Activated T-cell treated with anti-CD3 and anti-CD28 coated beads for 48 hours (primary cell): ENCODE measurements at places on chromosomes 11 and 22.

DNA sequence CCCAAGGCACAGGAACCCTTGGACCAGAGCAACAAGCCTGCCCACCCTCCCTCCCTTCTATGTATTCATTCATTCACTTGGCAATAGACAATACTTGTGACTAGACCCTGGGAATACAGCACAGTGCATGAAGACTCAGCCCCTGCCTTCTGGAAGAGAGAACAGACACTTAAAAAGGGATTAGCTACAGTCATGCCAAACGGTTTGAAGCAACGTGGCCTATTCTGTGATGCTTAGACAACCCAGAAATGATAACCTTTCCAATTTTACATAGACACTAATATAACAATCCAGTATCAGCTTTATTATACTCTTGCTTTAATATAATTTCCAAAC is 52.6 kb downstream of the KREMEN1 start:
- no peak for DNase-seq

DNA sequence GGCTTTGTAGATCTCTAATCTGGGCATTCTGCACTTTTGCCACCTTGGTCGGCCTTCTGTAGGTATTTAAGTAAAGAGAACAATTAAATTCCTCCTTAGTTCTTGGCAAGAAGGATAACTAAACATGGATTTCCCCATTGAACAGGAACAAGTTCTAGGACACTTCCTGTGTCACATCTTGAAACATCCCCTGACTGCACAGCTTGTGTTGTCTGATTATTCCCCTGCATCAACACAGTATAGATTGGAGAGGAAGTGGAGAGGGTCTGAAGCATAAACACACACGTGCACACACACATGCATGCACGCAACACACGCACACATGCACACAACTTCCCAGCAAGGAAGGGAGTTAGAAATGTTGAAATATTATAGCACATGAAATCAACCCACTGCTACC is 8.6 kb downstream of the ISX start:
- DNase-seq, result no peak

- DNase-seq, result no peak
Observed at GRCh38 chr22:20999350-21000206, 2.3 kb downstream of the THAP7 start.

GRCh38 chr11:124778281-124778680 is 16.2 kb upstream of the ESAM start:
- no peak for DNase-seq

DNA sequence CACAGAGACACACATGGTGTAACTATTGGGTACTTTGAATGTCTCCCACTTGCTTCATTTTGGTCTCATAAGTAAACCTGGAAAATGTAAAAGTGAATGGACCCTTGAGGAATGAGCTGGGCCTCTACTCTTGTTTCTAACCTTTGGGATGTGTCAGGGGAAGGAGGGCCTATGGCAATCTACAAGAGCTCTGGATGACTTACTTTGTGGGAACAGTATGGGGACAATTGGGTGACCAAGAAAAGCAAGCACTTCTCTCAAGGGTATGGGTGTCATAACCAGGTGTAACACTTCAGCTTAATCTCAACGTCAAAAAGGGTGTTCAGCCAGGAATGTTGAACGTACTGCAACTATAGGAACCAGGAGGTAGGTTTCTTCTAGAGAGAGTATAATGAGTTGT is 144.0 kb downstream of the OPCML start:
- DNase-seq, result no peak

GRCh38 chr11:128505449-128506065 is 81.8 kb downstream of the ETS1 start:
- no peak for DNase-seq

DNA sequence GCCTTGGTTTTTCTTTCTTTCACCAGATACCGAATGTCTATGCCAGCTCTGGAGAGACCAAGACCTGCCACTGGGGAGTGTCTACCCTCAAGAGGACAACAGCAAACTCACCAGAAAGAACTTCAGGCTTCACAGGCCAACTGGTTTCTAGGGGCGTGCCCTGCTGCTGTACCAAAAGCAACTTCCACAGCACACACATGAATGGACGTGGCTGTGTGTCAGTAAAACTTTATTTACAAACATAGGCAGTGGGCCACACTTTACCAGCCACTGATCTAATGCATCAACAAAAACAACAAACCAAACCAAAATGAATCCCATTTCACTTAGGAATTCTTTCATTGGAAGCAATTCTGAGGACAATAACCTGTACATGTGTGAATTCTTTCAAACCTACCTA is 16.7 kb downstream of the DEAF1 start:
- no peak for DNase-seq

GRCh38 chr11:80995523-80995922 is 1554.7 kb upstream of the TENM4 start:
- DNase-seq, result no peak

- DNase-seq, result no peak
Observed at GRCh38 chr11:73230931-73231330, 12.8 kb downstream of the P2RY2 start.

DNA sequence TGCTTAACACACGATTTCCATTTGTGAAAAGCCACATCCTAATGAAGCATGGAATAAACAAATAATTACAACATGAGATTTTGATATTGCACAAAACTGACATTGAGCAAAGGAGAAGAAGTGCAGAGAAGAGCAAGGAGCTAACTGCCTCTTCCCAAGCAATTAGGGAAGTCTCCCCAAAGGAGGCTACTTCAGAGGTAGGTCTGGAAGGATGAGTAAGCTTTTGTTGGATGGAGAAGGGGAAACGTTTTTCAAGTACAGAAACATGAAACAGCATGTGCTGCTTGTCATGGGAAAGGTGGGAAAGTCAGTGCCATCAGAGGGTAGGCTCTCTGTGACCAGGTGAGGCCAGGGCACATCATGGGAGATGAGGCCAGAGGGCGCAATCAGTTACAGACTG is 132.2 kb upstream of the SESN3 start:
- DNase-seq, result no peak

GRCh38 chr11:94854770-94855633 is 86.8 kb downstream of the AMOTL1 start:
- DNase-seq, result no peak

- DNase-seq, result no peak
Observed at GRCh38 chr22:23527971-23528740, 51.9 kb downstream of the IGLL1 start.

DNA sequence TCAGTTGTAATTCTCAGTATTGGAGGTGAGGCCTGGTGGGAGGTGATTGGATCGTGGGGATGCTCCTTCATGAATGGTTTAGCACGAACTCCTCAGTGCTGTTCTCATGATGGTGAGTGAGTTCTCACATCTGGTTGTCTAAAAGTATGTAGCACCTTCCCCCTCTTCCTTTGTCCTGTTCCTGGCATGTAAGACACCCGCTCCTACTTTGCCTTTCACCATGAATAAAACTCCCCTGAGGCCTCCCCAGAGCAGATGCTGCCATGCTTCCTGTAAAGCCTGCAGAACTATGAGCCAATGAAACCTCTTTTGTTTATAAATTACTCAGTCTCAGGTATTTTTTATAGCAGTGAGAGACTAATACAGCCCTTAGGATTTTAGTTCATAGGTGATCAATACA is 191.5 kb downstream of the MAML2 start:
- no peak for DNase-seq

DNA sequence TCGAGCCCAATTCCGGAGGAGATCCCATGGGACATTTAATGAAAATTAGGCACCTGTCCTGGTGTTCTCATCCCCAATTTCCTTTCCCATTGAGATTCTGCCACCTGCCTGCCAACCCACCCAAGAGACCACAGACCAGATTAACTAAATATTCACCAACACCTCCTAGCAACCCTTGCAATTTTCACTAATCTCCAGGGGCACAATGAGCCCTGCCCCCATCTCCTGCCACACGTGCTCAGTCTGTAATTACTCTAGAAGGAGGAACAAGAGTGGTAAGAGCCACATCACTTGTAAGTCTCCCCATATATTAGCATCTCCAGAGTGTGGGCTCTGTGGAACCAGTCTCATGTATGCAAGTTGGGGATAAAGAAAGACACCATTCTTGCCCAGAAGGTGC is 38.0 kb downstream of the IL18BP start:
- no peak for DNase-seq

DNA sequence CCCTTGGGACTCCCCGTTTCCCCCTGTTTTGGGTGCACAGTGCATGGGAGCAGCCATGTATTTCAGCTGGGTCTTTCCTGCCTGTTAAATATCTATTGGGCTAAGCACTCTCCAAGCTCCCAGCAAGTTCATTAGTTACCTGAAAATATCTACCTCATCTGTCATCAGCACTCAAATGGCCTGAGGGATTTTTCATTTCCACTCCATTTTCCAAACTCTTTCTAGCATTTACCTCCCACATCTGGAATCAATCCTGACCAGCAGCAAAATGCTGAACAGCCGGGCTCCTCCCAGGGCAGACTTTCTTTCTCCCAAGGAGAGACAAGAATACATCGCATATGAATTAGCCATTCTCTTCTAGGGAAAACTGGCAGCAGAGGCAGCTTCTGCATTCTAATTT is 273.5 kb upstream of the MPPED2 start:
- DNase-seq, result no peak

GRCh38 chr11:76885390-76886097 is 24.8 kb downstream of the ACER3 start:
- no peak for DNase-seq

GRCh38 chr11:14539982-14540421 is 19.8 kb upstream of the PSMA1 start:
- DNase-seq, result no peak

DNA sequence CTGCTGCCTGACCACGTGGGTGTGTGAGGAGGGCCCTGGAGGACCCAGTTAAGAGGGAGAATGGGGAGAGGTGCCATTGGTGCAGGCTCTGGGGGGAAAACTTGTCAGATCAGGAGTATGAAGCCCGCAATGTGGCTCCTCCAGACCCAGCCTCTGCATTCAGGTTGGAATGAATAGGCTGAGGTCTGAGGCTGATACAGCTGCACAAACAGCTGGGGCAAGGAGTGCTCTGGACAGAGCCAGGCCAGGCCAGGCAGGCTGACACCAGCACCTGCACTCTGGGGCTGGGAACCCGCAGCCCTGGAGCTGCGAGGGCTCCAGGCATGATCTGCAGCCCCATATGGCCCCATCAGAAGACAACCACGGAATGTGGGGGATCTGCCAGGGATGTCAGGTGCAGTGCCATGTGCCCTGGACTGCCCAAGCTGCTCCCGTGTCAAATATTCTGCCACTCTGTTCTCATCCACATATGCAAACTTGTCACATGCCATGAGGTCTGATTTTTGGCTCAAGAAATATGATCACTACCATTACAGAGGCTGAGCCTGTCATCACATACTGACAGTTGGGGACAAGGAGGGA is 27.2 kb upstream of the KCNJ11 start:
- no peak for DNase-seq

- no peak for DNase-seq
Observed at GRCh38 chr11:8025123-8025522, 38.0 kb downstream of the EIF3F start.

- DNase-seq, result no peak
Observed at GRCh38 chr22:42892571-42893316, 35.7 kb upstream of the ARFGAP3 start.

DNA sequence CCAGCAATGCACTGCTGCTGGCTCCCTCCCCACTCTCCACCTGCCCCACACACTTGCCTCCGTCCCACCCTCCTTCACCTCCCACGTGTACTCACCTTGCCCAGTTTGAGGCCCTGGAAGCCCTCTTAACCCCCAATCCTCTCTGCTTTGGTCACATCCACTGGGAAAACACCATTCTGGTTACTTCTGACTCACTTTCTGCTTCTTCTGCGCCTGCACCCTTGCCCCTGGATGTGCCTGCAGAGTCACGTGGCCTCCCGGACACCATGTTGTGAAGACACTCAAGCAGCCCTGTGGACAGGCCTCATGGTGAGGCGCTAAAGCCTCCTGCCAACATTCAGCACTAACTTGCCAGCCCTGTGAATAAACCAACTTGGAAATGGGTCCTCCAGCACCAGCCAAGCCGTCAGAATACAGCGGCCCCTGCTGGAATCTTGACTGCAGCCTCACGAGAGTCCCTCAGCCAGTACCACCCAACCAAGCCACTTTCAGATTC is 2.6 kb upstream of the NAALADL1 start:
- no peak for DNase-seq

- DNase-seq, result no peak
Observed at GRCh38 chr11:3220101-3220500, 1.5 kb upstream of the MRGPRG start.
